NCI-H1930 (cell line): ENCODE measurements at places on chromosomes 16 and 17.
A peak's percentile ranks its signal among the peaks of the same experiment; 100 is the strongest.

- DNase-seq, result no peak
Observed at GRCh38 chr17:42484304-42484703, 25.6 kb downstream of the ATP6V0A1 start.

DNA sequence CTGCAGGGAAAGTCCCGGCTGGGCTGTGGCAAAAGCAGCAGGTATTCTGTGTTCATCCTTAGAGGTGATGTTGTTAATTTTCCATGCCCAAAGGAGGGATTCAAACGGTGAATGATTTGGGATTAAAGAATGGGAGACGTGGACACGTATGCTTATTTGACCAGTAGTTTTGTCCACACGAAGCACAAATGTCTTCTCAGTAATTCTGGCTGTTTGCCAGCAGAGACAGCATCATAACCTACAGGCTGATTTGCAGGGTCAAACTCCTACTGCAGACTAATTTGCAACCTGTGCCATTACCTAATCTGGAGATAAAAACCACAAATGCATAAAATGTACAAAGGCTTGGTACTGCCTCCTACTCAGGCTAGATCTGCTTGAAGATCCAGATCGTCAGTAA is 14.1 kb downstream of the MTHFSD start:
- no peak for DNase-seq

- no peak for DNase-seq
Observed at GRCh38 chr16:66332634-66333610, 33.6 kb upstream of the CDH5 start.

- DNase-seq, result no peak
Observed at GRCh38 chr17:1559047-1560043, 3.2 kb downstream of the PITPNA start.

DNA sequence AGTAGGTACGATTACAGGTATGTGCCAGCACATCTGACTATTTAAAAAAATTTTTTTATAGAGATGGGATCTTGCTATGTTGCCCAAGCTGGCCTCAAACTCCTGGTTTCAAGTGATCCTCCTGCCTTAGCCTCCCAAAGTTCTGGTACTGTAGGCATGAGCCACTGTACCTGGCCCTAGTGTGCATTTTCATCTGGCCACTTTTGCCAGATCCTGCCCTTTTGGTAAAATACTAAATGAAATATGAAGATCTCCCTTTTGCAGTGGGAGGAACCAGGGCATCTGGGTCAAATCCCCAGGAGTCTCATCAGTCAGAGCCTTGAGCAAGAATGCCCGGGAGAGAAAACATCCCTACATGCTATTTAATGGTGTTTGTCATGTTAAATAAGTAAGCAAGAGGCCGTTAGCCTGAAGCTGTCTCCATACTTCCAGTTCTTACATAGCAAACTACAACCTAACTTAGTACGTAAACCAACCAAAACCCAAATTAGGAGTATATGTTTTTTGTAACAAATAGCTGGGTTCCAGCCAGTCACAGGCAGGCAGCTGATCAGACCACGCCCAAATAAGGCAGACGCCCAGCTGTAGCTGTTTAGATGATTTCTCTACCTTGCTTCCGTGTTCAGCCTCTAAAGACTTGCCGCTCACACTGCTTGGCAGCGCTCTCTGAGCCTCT is 46.5 kb upstream of the CLEC18A start:
- DNase-seq, result no peak

- no peak for DNase-seq
Observed at GRCh38 chr17:35577830-35578196, 558 bp downstream of the PEX12 start.

- no peak for DNase-seq
Observed at GRCh38 chr17:47804461-47804860, 17.1 kb downstream of the OSBPL7 start.

DNA sequence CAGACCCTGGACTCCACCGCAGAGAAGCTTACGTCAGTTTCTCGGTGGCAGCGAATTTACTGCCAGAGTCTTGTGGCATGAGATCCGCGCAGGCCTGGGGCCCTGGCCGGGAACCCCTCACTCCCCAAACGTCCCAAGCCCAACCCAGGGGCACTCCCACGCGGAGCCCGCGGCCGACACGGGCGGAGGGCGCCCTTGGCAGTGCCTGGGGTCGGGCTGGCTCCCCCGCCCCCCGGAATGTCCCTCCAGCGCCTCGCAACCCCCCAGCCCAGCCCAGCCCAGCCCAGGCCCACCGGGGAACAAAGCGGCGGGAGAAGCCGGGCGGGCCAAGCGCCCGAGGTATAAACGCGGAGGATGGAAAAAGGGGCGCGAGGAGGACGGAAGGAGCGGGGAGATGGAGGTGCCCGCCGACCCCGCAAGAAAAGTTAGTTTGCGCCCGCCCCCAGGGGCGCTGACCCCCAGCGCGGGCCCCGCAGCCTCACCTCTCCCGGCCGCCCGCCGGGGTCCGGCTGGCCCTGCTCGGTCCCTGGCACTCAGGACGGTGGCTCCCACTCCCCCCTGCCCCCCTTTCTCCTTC is 330 bp downstream of the CASKIN2 start:
- DNase-seq, result no peak

GRCh38 chr17:29796652-29797051 is 133.4 kb downstream of the SSH2 start:
- no peak for DNase-seq

- no peak for DNase-seq
Observed at GRCh38 chr17:73744411-73744810, 100.2 kb upstream of the SDK2 start.

- no peak for DNase-seq
Observed at GRCh38 chr17:57269598-57270255, 13.4 kb downstream of the MSI2 start.

- no peak for DNase-seq
Observed at GRCh38 chr17:29283496-29283895, 10.5 kb downstream of the NUFIP2 start.

- no peak for DNase-seq
Observed at GRCh38 chr17:31072186-31072585, 22.6 kb upstream of the NF1 start.

GRCh38 chr17:41614098-41614497 is 1.5 kb upstream of the KRT16 start:
- no peak for DNase-seq

- no peak for DNase-seq
Observed at GRCh38 chr17:70608193-70608592, 438.9 kb downstream of the KCNJ2 start.

- no peak for DNase-seq
Observed at GRCh38 chr16:89981414-89981813, 32.9 kb downstream of the DEF8 start.

- no peak for DNase-seq
Observed at GRCh38 chr17:2500446-2500845, 11.2 kb downstream of the METTL16 start.

DNA sequence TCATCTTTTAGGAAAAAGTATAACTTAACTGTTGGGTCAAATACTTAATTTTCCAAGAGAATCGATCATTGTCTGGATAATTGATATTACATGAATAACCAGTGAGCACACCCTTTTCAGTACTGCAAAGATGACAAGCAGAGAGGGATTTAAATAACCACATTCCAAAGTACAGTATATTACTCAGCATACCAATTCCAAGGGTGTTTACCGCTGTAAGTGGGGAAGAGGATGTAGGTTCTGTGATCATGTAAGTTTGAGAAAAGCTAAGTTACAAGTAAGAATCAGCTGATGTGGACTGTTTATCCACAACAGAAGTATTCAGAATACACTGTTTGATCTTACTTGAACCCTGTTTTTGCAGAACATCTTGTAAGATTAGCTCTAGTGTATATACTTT is 6.1 kb downstream of the GDE1 start:
- DNase-seq, result no peak

DNA sequence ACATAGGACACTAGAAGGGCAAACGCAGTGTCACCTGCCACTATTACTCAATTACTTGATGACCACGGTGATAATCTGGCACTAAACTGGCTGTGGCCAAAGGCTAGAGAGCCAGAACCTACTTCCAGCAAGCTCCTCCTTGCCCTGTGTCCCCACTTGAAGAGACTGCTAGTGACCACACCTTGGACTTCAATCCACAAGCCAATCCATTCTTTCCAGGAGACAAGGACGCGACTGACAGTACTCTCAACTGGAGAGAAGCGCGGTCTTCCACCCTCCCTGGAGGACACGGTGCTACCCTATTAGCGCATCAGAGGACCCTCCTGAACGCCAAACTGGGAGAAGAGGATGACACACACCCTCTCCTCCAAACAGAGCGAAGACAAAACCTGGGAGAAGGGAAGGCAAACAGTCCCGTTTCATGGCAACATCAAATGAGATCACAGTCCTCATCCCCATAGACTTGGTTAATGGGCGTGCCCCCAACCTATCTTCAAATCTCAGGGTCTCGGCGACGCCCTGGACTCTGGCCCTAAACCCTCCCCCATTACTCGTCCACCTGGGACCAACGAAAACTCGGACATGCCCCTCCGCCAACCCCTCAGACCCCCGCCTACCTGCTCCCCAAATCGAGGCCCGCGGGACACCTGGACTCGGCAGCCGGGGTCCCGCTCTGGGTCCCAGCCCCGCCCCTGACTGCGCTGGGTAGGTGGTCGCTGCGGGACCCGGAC is 508 bp downstream of the FLCN start:
- no peak for DNase-seq

- DNase-seq, result no peak
Observed at GRCh38 chr17:4477255-4477791, 21.4 kb upstream of the SPNS2 start.

DNA sequence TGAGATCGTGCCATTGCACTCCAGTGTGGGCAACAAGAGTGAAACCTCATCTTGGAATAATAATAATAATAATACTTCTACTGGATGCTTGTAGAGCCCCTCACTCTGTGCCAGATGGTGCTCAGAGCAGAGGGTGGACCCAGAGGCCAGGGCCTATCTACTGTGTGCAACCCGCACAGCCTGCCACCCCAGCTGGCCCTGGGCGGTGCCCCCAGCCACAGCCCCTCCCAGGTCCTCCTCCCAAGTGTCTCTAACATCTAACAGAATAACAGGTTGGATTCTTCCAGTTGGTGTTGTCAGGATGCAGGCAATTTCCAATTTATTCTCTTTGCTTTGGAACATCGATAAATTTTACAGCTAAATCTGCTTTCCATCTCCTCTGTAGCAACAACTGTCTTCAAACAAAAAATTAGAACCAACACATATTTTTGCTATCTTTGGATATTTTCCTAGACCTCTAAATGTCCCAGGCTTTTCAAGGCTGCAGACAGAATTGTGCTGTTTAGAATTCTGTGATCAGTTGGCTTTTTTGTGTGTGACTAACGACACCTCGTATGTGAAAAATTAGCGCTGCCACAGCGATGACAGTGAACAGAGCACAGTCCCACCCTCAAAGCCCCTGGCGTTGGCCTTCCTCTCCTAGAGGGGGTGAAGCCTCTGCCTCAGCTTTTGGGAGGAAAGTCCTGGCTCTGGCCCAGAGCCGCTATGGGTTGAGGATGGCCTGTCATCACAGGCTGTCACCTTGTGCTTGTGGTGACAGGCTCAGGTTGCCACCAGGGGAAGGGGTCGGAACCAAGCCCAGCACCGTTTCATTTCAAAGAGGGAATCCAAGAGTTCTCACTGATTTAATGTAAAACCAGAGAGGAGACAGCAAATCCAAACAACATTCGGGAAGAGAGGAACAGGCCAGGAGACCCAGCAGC is 7.6 kb upstream of the EVPL start:
- DNase-seq, result no peak

DNA sequence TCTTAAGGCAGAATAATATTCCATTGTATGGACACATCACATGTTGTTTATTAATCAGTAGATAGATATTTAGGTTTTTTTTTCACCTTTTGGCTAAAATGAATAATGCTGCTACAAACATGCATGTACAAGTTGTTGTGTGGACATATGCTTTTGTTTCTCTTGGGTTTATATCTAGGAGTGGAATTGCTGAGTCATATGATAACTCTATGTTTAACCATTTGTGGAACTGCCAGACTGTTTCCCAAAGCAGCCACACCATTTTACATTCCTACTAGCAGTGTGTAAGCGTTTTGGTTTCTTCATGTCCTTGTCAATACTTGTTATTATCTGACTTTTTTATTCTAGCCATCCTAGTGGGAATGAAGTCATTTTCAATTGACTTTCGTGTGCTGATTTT is 21.3 kb downstream of the CYLD start:
- DNase-seq, result no peak

GRCh38 chr17:2712300-2713043 is 908 bp upstream of the CLUH start:
- DNase-seq, result no peak

- DNase-seq, result no peak
Observed at GRCh38 chr17:8957721-8958120, 7.8 kb downstream of the PIK3R5 start.

DNA sequence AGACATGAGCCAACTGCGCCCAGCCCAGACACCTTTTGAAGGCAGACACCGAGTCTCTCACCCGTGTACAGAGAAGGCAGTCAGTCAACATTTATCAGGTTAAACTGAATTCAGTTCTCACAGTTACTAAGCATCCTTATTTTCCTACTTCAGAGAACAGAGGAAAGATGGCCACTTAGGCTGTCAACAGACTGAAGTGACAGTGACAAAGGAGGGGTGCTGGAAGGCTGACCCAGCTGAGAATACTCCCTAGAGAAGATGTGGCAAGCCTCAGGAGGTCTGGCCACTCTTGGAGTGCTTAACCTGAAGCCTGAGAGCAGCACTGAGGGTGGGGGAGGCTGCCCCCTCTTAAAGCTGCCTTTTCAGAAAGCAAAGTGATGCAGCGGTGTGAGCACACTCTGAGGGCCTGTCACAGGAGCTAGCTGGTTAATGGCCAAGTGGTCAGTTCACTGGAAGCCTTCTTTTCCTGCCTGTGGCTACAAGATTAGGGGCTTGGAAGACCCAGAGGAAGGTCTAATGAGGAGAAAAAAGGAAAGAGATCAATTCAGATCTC is 51.0 kb upstream of the SREBF1 start:
- DNase-seq, result no peak

GRCh38 chr17:81733507-81734404 is 21.7 kb downstream of the SLC25A10 start:
- DNase-seq, result peak; percentile 62

- DNase-seq, result no peak
Observed at GRCh38 chr17:15654886-15655561, 29.1 kb downstream of the TRIM16 start.

GRCh38 chr17:65268832-65269231 is 131.7 kb downstream of the RGS9 start:
- no peak for DNase-seq

DNA sequence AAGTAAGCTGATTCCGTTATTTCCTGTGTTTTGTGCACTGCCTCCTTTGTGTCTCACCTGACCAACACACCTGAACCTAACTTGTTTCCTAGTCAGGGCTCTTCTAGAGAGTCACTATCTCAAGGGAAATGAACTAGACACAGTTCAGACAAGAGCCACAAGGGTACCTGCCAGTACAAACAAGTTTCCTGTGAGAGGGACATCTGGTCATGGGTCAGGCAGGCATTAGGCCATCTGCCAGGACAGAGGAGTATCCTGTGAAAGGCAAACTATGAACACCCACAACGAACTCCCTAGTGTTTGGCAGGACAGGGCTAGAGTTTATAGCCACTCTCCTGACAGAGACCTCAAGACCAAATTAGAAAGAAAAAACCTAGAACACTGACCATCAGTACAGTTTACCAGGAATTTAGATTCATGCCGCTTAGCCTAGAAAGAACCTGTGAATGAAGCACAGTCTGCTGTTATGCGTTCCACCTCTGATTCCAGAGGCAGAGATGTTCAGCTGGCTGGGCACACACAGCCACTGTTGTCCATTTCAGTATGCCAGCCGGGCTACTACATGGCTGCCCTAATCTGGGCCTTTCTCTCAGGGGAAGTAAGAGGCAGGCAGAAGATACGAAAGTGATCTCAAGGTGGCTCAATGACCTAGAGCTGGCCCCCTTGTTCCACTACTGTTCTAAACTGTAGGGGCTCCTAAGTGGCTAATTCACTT is 20.7 kb upstream of the GLG1 start:
- no peak for DNase-seq

GRCh38 chr17:8153525-8153956 is 1.3 kb upstream of the PER1 start:
- DNase-seq, result no peak
